ENCODE measurements at places on chromosomes 1 and 21.

DNA sequence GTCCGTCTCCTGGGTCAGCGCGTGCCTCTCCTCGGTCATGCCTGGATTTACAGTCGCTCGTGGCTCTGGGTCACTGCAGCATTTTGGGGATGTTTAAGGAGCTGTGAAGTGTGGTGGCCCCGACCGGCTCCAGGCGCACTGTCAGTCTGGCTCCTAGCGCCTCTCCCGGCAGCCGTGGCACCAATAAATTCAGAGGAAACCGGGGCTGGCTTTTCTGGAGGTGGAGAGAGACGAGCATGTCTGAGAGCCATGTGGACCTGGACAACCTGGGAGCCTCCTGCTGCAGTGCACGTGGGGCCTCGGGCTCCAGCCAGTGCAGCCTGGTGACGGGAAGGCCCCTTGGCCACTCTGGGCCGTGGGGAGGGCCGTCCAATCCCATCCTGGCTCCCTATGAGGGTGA, 17.1 kb downstream of the PLCH2 start:
- DNase-seq = no peak

DNA sequence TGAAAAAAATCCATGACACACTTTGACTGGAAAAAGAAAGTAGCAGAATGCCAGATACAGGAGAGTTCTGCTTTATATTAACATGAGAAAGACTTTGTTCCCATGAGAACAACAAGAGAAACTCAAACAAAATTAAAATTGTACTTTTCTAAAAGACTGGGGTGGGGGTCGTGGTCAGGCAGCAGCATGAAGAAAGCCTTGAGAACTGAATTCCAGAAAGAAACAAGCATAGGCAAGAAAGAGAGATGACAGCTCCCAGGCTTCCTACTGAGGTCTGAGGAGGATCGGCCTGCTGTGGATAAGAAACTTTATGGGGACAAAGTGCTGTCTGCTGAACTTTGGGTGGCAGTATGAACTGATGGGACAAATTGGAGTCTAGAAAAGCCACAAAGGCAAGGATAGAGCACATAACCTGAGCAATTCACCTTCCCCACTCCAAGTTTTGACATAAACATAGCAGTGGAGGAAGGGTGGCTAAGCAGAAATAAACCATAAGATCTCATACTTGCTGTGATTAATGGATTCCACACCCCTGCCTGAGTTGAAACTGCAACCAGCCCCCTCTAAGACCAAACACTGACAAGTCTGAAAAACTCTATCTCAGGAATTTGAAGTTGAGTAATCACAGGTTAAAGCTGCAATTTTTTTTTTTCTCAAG, 43.7 kb downstream of the COL6A1 start:
- no peak for DNase-seq

DNA sequence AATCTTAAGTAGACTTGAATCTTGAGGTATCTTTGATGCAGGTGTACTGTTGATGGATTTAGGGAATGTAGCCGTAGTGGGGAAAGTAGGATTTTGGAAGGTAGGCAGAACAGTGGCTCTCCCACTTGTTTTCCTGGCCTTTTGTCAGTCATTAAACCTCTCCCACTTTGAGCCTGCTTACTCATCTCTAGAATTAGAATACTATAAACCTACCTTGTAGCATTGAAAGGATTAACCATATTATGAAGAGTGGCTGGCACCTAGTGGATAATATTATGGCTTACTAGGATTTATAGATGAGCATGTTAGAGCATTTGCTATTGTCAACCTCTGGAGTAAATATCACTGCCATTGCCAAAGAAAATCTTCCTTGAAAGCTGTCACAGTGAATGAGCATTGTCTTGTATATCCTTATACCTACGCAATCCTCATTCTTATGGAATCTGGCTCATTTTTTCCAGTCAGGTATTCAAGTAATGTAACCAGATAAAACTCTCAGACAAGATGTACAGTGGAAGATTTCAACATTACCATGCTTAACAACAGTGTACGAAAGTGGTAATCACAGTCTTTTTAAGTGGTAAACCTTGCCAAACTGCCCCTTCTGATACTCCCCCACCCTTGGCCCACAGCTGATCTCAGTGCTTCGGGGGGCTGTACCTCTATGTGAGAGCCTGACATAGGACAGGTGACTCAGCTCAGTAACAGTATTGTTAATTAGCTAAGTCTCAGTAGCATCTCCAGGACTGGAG, 44.4 kb downstream of the SH3GLB1 start:
- no peak for DNase-seq

DNA sequence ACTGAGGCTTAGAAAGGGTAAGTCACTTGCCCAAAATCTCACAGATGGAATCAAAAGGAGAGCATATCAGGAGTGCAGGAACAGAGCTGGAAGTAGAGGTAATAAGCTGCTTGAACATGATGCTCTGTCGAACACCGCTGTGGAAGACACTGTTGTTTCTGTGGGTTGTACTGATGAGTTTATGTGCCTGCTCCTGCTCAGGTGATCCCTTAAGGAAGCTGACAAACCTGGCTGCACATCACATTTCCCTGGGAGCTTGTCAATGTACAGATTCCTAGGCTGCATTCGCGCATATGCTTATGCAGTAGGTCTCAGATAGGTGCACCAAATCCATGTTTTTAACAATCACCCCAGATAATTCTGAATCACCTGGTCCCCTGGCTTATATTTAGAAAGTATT, 79.7 kb downstream of the ZNF326 start:
- DNase-seq = no peak

DNA sequence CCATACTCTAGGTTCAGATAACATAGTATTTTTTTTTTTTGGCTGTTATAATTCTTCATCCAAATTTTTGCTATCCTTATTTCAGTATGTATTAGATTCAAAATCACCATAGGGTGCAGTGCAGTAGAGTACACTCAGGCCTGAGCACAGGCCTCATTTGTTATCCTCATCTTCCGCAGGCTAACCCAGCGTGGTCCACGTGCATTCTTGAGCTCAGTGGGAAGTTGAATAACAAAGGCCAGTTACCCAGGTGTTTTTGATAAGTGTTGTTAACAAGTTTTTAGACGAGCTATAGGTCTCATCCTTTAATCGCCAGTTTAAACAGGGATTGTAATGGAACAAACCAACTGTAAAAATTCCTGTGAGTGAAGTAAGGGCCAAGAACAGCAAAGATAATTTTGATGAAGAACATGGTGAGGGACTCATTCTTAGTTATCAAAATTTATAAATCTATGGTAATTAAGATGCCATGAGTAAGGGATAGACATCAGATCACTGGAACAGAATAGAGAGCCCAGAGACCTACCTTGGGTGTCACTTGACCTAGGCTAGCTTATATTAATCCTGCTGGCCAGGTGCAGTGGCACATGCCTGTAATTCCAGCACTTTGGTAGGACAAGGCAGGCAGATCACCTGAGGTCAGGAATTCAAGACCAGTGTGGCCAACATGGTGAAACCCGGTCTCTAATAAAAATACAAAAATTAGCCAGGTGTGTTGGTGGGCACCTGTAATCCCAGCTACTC, 22.0 kb downstream of the FLVCR1 start:
- no peak for DNase-seq

DNA sequence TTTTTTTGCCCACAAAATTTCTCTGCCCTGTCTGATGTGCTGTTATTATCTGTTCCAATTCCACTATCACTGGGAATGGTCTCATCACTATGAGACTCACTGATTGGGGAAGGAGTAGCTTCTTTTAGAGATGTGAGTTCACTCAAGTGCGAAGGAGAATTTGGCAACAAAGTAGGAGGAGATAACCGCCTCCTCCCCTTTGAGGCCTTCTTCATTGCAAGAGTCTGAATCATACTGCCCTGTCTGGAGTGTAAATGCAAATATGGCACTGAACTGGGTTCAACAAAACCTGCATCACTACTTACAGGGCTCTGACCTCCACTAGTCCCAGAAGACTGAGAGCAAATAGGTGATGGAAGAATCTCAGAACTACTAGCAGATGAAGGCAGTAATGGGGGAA, 83.4 kb downstream of the ASH1L start:
- DNase-seq = no peak

DNA sequence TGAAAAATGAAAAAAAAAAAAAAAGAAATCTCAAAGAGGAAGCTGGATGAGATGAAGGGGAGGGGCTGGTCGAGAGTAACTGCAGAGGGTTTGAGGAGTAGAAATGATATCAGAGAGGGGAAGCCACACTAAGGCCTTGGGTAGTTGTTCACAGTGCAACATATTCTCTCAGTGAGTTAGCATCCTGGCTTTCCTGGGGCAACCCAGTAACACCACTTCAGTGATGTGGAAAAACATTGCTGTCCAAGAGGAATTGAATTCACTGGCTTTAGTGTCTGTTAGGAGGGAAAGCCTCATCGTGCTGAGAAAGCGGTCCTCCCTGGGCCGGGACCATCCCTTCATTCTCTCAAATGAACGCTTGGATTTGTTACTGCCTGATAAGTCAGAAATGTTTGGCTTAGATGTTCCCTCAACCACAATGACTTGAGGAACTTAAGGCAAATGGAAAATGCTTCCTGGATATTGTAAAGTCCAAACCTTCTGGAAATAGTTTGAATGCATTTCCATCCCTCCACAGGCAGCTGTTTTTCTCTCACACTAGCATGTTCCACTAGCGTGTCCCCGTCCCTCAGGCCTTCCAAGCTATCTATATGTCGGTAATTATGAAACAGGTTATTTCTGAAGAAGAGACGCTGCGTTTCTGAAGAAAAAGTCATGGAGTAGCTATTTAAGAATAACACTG, 12.2 kb downstream of the TGFB2 start:
- no peak for DNase-seq

DNA sequence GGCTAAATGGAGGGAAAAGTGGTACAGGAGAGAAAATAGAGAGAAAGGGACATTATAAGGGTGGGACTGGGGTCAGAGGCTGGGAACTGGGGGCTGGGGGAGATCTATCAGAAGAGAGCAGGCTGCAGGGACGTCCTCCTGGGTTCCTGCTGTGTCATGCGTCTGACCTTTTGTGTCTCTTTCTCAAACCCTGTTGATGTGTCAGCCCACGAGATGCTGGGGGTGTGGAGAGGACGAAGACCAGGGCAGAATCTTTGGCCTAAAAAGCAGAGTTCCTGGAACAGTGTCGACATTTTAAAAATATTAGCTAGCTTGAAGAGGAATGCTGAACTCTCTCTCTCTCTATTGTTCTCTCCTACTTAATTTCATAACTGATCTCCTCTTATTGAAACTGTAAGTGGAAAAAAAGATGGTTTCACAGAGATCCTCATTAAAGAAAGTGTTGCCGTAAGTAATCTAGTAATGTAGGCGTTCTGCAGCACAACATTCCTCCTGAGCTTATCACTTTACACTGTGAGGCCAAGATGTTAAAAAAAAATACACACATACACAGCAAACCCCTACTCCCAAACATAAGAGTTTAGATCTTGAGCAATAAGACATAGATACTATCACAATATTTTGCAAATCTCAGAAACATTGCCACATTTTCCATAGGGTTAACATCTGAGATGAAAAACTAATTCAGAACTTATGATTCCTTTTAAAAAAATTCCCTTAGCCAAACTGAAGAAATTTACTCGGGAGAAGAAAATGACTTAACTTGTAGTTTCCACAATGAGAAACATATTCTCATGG, 52.6 kb downstream of the RUNX1 start:
- no peak for DNase-seq

Data from activated CD4-positive, alpha-beta T cell treated with anti-CD3 and anti-CD28 coated beads, Interleukin-2, amount 10 ng/mL, durations not matched to agents 7 days and 5 days (primary cell).